ENCODE measurements at places on chromosomes 5 and 9.

GRCh38 chr5:82730913-82731312 is 346.3 kb downstream of the TMEM167A start:
- no peaks in the 10 kb centered on the region for H3K4me1 ChIP-seq
- H3K27ac ChIP-seq, result no peak overlapping the region
- no peak for DNase-seq
- no peak overlapping the region for H3K4me3 ChIP-seq
- no peaks in the 10 kb centered on the region for H3K27me3 ChIP-seq

DNA sequence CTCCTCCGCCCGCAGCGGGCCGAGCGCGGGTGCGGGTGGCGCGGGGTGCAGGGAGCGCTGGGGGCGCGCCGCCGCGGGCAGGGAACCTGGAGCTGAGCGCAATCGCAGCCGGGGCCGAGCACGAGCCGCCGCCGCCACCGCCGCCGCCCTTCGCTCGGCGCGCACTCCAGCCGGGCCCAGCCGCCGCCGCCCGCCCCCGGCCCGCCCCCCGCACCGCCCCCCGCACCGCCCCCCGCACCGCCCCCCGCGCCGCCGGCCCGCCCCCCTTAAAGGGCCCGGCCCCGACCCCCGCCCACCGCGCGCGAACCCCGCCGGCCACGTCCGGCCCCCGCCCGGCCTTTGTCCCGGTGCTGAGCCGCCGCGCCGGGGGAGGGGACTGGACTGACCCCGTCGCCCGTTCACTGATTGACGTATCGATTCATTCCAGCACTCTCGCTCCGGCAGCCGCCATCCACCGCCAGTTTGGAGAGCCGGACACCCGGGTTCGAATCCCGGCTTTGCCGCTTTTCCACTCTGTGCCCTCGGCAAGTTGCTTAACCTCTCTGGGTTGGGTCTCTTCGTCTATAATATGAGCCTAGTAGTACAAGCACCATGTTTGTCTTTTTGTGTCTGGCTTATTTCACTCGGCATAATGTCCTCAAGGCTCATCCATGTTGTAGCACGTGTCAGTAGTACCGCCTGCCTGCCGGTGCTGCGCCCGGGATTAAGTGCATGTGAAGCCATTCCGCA is at the start of gene SH3PXD2B:
TSS of gene SH3PXD2B (minus strand) at position 168 of the 729 bp plus-strand sequence. CDS start 173 bp downstream, outside the sequence.
- H3K36me3 ChIP-seq, result peaks cover 3% of the 10 kb centered on the region
- peaks cover 65% of the 10 kb centered on the region for H3K27me3 ChIP-seq
- DNase-seq, result peak; percentile 42
- H3K4me3 ChIP-seq, result peak within 1 kb of the TSS; percentile 86
- H3K4me1 ChIP-seq, result peaks cover 12% of the 10 kb centered on the region

DNA sequence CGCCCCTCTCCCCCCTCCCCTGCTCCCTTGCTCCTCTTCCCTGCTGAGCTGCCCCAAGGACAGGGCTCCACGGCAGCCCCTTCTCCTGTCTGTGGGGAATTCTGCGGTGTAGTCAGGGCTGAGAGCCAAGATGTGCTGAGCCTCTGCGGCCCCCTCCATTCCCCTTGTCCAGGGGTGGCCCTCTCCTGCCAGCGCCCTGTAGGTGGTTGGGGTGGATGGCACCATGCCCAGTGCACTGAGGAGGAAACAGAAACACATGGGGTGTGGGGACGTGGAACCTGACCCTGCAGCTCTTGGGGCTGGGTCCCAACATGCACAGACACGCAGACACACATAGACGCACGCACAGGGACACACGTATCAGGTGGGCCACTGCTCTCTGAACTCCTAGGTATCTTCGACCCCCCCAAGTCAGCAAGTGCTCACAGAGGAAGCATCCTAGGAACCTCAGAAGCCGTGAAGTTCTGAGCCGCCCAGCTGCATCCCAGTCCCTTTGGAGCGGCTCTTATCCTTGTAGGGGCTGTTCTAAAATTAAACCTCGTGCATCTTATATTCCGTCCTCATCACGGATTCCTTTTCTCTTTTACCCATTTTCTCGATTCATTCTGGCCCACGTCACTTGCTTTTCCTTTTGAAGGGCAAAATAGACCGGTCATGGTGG is 64.8 kb downstream of the HMCN2 start:
- no peak for DNase-seq
- no peak overlapping the region for H3K27ac ChIP-seq
- H3K4me3 ChIP-seq, result no peak overlapping the region
- peaks cover 65% of the 10 kb centered on the region for H3K27me3 ChIP-seq

GRCh38 chr5:138463419-138464007 is 1.8 kb upstream of the EGR1 start:
- H3K27me3 ChIP-seq, result no peaks in the 10 kb centered on the region
- H3K4me3 ChIP-seq, result peak overlapping the region; percentile 84
- peaks cover 48% of the 10 kb centered on the region for H3K36me3 ChIP-seq
- DNase-seq, result no peak

DNA sequence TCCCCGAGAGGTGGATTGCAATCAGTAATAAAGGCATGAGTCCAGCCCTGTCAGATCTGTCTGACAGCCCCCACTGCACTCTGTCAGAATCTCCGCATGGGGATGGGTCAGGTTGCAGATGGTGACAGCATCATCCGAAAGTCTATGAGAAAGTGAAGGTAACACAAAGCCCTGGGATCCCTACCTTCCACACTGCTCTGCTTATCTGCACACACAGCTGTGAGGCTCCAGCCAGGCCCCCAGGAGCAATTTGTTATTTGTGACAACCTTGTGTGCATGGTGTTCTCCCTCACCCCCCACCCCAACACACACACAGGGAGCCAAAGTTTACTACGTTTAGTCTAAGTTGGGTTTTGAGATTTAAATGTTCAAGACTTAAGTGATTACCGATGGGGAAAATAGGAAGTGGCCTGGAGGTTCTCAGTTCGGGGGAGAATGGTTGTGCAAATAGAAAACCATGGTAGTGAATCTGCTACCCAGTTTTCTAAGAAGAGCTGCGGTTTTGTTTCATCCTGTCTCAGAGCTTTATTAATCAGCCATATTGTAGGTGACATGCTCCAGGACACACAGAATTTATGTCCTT is 92.7 kb downstream of the SV2C start:
- H3K4me3 ChIP-seq, result peak overlapping the region; percentile 71
- no peaks in the 10 kb centered on the region for H3K36me3 ChIP-seq
- peak; percentile 19 for DNase-seq
- peaks cover 20% of the 10 kb centered on the region for H3K4me1 ChIP-seq
- H3K27ac ChIP-seq, result peak overlapping the region; percentile 97
- H3K27me3 ChIP-seq, result no peaks in the 10 kb centered on the region

DNA sequence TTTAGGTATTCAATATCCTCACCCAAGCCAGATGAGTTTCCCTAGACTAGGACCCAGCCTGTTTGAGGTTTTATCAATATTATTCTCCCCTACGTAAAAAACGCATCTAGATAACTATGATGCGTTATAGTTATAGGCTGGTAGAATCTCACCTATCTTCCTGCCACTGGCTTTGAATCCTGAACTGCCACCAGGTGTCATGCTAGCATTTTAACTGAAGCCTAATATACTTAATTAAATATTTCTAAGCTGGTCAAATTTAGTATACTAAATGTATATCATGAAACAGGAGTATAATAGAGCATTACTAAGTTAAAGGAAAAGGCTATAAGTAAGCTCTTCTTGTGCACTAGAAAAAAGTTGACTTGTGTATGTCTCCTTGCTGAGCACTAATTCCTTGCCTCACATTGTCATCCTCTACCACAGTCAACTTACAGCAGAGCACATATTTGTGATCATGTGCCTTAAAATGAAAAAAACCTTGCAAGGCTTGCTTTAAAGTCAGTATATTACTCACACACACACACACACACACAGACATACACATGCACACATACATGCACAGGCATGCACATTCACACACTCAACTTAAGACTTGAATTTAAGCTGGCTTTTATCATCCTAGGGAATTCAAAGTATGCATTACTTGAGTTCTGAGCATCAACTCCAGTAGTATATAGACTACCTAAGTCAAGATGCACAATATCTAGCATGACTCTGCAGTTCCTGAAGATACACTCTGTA is 303.4 kb downstream of the ADGRV1 start:
- H3K27ac ChIP-seq, result no peak overlapping the region
- no peaks in the 10 kb centered on the region for H3K4me1 ChIP-seq
- no peaks in the 10 kb centered on the region for H3K36me3 ChIP-seq
- DNase-seq, result no peak
- H3K4me3 ChIP-seq, result no peak overlapping the region

GRCh38 chr5:154477382-154478223 is 424 bp downstream of the HAND1 start:
- DNase-seq, result no peak
- no peak overlapping the region for H3K27ac ChIP-seq
- peak overlapping the region; percentile 60 for H3K4me3 ChIP-seq
- peaks cover 8% of the 10 kb centered on the region for H3K36me3 ChIP-seq

- no peak overlapping the region for H3K4me3 ChIP-seq
- H3K36me3 ChIP-seq, result no peaks in the 10 kb centered on the region
- no peaks in the 10 kb centered on the region for H3K27me3 ChIP-seq
- peaks cover 24% of the 10 kb centered on the region for H3K4me1 ChIP-seq
- DNase-seq, result no peak
Measured at GRCh38 chr5:132085686-132086085, 12.1 kb downstream of the CSF2 start.

- H3K4me3 ChIP-seq, result no peak overlapping the region
- DNase-seq, result no peak
- no peak overlapping the region for H3K27ac ChIP-seq
- no peaks in the 10 kb centered on the region for H3K4me1 ChIP-seq
- H3K36me3 ChIP-seq, result no peaks in the 10 kb centered on the region
Measured at GRCh38 chr9:82129708-82130107, 141.1 kb downstream of the SPATA31D1 start.

DNA sequence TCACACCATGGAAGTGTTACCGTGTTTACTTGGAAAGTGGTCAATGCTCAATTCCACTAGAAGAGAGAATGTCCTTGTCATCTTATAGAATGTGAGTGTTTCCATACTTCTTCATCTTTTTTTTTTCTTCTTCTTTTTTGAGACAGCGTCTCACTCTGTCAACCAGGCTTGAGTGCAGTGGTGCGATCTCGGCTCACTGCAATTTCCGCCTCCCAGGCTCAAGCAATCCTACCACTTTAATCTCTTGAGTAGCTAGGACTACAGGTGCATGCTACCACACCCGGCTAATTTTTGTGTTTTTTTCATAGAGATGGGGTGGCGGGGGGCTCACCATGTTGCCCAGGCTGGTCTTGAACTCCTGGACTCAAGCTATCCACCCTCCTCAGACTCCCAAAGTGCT is 137.3 kb upstream of the PCA3 start:
- no peaks in the 10 kb centered on the region for H3K36me3 ChIP-seq
- DNase-seq, result no peak
- H3K27ac ChIP-seq, result no peak overlapping the region
- peaks cover 9% of the 10 kb centered on the region for H3K27me3 ChIP-seq
- no peak overlapping the region for H3K4me3 ChIP-seq
- peaks cover 12% of the 10 kb centered on the region for H3K4me1 ChIP-seq

DNA sequence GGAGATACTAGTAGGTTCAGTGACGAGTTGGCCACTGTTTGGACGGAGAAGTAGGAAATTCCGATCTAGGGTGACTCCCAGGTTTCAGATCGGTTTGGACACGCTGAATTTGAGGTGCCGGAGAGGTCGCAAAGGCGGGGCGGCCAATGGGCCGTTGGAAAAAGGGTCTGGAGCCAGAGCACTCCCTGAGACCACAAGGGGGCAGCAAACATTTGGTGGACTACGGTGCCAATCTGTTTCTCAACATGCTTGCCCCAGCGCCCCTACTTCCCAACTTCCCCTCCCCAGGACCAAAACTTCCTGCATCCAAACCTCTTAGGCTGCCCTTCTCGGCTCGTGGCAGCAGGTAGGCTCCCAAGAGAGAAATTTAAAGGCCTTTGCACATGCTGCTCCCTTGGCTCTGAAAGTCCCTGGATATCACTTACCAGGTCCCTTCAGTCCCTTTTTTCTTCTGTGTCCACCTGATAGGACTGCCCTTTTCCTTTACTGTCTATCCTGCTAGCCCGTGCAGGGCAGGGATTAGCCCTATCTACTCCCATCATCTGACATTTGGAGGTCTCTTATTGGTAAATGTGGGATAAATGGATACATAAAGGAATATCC is 992 bp upstream of the RPP25L start:
- DNase-seq, result peak; percentile 61
- H3K36me3 ChIP-seq, result peaks cover 32% of the 10 kb centered on the region
- H3K27ac ChIP-seq, result peak overlapping the region; percentile 98
- peaks cover 16% of the 10 kb centered on the region for H3K4me1 ChIP-seq
- peak overlapping the region; percentile 81 for H3K4me3 ChIP-seq
- no peaks in the 10 kb centered on the region for H3K27me3 ChIP-seq

DNA sequence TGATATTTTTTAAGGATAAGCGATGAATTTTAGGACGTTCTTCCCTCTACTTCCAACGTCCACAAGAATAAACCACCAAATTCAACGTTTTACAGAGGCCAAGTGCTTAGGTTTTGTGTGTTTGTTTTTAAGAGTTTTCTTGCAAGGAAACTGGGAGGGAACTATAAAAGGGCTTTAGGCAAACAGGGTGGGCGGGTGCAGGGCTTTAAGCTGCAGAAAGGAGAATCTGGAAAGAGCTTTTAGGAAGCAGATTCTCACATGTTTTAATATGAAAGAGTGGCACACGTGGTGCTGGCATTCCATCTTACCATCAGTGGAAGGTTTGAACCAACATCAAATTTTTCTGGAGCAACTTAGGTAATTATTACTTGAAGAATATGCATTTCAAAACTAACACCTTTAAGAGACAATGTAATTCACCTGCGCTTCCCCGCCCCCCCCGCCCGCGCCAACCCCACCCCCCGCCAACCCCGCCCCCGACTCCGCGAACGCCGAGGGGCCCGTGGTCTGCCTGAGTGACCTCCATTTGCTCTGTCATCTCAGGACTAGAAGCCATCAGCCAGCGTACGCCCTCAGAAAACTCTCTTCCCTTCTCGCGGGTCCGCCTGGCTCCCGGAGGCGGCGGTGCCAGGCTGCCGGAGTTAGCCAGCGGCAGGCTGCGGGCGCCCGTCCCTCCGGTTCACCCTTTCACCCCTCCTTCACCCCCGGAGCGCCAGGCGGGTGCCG is 911 bp upstream of the PIK3R1 start:
- H3K27ac ChIP-seq, result peak overlapping the region; percentile 96
- peaks cover 29% of the 10 kb centered on the region for H3K4me1 ChIP-seq
- H3K27me3 ChIP-seq, result no peaks in the 10 kb centered on the region
- DNase-seq, result no peak
- peaks cover 21% of the 10 kb centered on the region for H3K36me3 ChIP-seq

GRCh38 chr9:135095470-135096407 is 8.3 kb downstream of the OLFM1 start:
- H3K36me3 ChIP-seq, result no peaks in the 10 kb centered on the region
- H3K4me1 ChIP-seq, result no peaks in the 10 kb centered on the region
- H3K27me3 ChIP-seq, result peaks cover 82% of the 10 kb centered on the region
- DNase-seq, result no peak

DNA sequence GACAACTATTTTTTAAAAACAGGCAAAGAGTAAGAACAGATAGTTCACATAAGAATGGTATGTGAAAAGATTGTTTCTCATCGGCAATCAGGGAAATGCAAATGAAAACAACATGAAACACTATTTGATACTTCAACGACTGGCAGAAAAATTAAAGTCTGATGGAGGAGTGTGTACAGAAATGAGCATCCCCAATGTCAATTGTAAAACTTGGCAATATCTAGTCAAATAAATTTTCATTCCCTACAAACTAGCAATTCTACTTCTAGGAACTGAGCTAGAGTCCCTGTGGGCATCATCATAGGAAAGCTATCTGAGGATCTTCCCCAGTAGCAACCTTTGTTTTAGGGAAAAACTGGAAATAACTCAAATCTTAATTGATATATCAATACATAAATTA is 29.0 kb upstream of the MAP3K1 start:
- no peak overlapping the region for H3K27ac ChIP-seq
- H3K36me3 ChIP-seq, result no peaks in the 10 kb centered on the region
- H3K4me1 ChIP-seq, result no peaks in the 10 kb centered on the region
- H3K4me3 ChIP-seq, result no peak overlapping the region
- no peak for DNase-seq

Data from effector memory CD8-positive, alpha-beta T cell (primary cell).